ENCODE measurements at places on chromosomes 11 and 22.

DNA sequence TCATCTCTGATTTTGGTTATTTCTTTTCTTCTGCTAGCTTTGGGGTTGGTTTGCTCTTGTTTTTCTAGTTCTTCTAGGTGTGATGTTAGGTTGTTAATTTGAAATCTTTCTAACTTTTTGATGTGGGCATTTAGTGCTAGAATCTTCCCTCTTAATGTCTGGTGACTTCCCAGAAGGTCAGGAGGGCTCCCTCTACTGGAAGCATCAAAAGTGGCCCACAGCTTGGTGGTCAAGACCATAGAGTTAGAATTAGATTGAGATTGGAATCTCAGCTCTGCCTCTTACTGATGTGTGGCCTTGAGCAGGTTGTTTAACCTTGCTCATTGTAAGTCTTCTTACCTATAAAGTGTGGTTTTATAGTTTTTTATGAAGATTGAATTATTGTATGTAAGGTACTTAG lies 99.3 kb downstream of the FDX1 start:
- no peak for DNase-seq

DNA sequence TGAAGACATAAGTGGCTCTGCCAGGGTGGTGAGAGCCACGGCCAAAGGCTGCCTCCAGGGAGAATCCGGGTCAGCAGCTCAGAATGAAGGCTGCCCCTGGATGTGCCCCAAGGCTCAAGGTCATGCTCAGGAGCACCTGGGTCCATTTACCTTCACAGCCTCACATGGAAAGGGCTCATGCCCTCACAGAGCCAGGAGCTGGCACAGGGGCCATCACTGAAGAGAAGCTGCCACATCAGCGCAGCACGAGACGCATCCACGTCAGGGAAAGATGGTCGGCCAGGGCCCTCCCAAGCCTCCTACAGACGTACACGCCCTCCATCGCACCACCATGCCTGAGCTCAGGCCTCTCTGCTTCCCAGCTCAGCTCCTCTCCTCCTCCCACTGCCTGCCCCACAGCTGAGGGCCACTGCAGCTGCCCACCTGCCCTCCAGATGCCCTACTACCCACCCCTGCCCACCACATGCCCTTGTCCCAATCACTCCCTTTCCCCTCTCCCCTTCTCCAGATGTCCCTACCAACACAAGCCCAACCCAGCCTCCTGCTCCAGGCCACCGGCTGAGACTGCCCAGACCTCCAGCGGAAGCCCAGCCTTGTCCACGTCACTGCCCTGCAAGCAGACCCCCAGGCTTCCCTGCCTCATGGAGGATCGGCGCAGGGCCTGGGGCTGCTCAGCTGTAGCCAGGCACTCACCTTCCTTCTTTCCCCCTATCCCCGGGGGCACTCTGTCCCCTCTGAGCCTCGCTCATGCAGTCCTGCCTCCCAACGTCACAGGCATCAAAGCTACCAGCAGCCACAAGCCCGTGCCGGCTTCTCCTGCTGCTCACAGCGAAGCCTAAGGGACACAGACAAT lies 144.1 kb downstream of the SHANK2 start:
- no peak for DNase-seq

- no peak for DNase-seq
These were observed 71.8 kb downstream of the UBASH3B start for GRCh38 chr11:122727101-122727929.

DNA sequence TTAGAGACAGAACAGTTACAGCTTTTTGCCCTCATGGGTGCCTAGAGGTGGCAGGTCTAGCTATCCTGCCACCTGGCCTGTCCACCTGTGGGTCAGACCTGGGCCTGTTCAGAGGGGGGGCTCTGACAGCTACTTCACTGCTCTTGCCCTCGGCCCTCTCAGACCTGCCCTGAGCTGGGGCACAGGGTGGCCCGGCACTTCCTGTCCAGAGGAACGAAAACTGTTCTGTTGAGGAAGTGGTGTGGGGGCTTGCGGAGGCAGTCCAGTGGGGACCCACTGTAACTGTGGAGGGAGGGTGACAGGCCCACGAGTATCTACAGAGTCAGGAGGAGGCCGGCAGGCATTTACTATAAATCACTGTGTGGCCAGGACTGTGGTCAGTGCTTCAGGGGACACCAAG lies 16.2 kb downstream of the TESMIN start:
- DNase-seq = no peak
